ENCODE measurements at places on chromosomes 13 and 19.

GRCh38 chr13:33862016-33862415 lies 44.1 kb downstream of the RFC3 start:
- no peak for DNase-seq

DNA sequence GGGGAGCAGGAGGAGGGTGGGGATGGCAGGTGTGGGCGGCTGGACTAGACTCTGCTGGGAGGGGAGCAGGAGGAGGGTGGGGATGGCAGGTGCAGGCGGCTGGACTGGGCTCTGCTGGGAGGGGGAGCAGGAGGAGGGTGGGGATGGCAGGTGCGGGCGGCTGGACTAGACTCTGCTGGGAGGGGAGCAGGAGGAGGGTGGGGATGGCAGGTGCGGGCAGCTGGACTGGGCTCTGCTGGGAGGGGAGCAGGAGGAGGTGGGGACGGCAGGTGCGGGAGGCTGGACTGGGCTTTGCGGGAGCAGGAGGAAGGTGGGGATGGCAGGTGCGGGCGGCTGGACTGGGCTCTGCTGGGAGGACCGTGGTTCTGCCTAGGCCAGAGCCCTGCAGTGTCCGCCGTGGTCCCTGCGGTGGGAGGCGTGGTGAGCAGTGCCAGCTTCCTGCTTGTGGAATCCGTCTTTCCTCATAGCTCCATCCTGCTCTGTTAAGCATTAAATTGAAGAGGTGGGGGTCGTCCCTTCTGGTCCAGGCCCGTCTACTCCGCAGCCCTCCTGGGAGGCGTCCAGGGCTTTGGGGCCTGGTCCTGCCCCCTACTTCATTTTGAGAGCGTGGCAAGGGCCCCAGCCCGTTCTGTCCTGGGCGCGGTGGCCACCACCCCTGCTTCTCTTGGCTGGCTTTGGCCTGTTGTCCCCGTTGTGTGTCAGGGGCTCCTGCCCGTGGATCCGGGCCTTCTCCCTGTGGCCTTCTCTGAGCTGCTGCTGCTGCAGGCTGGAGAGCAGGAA lies 4.7 kb downstream of the SPPL2B start:
- no peak for DNase-seq

- no peak for DNase-seq
Observed at GRCh38 chr19:46210669-46211068, 18.9 kb upstream of the IGFL1 start.

DNA sequence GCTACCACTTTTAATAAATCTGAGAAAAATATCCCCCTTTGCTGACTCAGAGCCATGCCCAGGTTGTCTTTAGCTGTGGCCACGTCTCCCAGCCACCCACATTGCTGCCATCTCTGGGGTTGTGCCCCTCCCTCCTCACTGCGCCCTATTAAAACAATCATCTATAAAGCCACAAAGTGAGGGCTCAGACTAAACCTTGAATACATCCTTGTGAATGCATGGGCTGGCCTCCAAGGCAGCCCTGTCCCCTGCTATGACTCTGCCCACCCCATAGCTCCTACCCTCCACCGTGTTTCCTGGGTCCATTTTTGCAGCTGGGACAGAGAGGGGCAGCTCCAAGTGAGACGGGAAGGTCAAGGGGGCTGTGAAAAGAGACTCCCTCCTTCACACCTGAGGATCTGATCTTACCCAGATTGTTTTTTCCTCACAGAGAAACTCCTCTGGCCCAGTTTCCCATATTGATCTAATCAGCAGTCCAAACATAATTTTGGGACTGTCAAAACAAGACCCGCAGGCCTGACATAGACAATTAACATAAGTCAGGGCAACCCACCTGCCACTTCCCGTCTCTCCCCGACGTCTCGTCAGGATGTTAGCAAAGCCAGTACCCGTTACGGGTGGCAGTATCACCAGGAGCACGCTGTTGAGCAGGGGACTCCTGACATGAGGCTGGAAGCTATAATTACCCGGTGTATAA lies 199.0 kb downstream of the KATNAL1 start:
- DNase-seq = no peak

- no peak for DNase-seq
Observed at GRCh38 chr19:10008184-10008765, 2.0 kb downstream of the COL5A3 start.

Measured in putamen (tissue), 1 donor.